ENCODE measurements at places on chromosomes 4 and X.

DNA sequence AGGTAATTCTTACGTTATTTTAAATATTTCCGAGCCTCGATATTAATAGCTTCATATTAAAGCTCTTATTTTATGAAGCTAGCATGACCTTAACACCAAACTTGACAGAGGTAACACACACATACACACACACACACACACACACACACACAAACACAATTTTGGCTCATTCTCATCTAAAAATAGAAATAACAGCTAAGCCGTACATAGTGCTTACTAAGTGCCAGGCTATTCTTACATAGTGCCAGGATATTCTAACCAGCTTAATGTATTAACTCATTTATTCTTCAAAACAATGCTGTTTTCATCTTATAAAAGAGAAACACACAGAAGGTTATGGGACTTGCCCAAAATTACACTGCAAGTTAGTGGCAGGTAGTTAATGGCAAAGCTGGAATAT, 87.0 kb upstream of the BLTP1 start:
- no peak for DNase-seq

DNA sequence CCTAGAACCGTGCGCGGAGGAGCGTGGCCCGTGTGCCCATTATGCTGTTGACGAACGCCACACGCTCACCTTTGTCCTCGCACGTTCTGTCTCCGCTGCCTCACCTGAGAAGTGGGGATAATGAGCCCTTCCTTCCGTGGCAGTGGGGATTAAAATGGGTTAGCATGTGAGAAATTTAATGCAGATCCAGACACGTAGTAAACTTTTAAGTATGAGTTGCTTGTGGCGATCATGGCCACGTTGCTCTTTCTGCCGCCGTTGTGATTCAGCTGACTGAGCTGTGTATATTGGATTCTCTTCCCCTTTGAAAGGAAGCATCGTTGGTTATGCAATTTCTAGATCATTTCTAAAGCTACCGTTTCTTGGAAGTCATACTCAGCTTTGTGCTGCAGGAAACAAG, 16.5 kb downstream of the TBC1D14 start:
- DNase-seq = no peak

GRCh38 chrX:110155759-110156158, 152.8 kb downstream of the TMEM164 start:
- no peak for DNase-seq

- DNase-seq = no peak
Measured at GRCh38 chr4:26342328-26343037, 21.7 kb downstream of the RBPJ start.

DNA sequence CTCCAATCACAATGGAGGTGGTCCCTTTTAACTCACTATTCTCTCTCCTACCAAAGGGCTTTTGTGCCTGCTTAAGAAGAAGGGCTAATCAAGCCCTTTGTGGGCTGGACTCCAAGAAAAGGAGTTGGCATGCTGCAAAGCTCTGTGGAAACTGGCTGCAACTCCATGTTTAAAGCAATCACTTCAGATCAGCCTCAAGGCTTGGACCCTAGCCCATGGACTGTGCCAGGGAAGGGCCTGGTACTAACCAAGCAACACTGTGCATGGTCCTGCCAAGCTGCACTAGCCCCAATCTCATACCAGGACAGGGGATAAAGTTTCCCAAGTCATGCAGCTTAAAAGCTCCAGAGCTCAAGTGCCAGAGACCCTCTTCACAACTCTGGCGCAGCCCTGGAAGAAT, 86.7 kb downstream of the ATP8A1 start:
- DNase-seq = no peak

- DNase-seq = no peak
Measured at GRCh38 chr4:100288161-100288560, 97.9 kb upstream of the DDIT4L start.

- no peak for DNase-seq
Measured at GRCh38 chr4:46249106-46249505, 125.3 kb upstream of the GABRG1 start.

- DNase-seq = no peak
Measured at GRCh38 chr4:140044337-140044902, 109.6 kb downstream of the MAML3 start.

GRCh38 chrX:105823092-105823455, 735 bp downstream of the NRK start:
- no peak for DNase-seq

DNA sequence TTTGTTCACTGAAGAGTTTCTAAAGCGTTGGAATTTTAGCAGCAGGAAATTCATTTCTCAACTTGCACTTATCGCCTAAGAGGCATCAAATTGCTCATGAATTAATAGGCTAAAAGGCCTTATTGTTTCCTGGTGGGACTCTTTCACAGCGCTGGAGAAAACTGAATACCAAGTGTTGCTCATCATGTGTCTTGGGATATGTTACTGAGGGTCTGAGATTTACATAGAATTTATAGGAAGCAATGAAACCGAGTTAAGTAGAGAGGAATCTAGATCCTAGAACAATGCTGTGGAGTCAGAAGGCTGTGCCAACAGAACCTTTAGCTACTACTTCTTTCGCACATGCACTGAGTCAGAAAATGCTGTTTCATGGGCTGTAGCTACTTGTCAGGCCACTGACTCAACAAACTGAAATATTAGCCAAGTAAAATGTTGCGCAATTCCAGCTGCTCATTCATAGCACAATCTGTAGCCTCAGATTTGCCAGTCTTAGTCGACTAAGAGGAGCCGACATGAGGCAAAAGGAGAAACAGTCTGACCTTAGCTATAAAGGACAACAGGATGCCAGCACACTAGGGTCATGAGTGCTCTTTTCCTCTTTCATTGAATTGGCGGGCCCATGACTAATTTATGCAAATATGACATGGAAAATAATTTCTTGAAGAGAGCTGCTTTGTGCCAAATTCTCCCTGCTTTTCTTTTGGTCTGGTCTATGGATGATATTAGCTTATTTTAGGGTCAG, 35.9 kb upstream of the CXCL8 start:
- no peak for DNase-seq

DNA sequence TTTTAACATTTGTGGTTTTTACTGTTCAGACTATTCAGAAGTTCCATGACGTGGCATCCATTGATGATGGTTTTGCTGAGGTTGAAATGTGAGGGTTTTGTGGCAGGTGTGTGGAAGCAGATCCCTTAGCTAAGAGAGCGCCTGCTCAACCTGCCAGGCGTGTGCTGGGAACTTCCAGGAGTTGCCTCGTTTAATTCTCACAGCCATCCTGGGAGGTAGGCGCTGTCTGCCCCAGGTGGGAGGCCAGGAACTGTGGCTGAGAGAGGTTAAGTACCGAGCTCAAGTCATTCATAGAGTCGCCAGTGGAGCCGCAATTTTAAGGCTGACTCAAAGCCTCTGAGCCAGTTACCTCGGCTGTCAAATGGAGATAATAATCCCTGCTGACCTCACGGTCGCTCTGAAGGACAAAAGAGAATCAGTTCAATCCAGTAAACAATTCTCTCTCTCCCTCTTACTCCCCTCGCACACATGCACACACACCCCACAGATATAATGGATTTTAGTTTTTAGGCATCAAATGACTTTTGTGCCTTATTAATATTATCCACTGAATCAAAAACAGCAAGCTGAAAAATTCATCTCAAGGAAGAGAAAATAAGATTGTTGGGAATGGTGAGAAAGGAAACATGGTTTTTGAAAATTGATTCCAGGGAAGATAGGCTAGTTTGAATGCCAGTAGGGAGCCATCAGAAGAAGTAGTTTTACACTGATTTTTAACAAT, 171.3 kb downstream of the PTTG2 start:
- peak; percentile 74 for DNase-seq

GRCh38 chr4:95289028-95289634, 259.6 kb downstream of the UNC5C start:
- no peak for DNase-seq

DNA sequence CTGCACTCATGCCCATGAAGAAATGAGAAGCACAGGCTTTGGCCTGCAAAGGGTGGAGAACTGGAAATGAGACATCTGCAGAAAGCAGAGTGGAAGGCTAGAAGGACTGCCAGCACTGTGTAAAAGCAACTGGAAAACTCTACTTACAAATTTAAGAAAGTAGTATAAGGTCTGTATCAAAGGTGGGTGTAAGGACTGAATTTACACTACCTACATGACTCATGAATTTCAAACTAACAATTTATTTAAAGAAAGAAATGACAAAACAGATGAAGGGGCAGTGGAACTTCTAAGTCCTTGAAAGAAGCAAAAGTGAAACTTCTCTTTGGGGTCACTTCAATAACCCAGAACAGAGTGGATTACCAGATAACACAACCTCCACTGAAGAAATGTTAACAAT, 71.2 kb downstream of the SLC10A7 start:
- DNase-seq = no peak

DNA sequence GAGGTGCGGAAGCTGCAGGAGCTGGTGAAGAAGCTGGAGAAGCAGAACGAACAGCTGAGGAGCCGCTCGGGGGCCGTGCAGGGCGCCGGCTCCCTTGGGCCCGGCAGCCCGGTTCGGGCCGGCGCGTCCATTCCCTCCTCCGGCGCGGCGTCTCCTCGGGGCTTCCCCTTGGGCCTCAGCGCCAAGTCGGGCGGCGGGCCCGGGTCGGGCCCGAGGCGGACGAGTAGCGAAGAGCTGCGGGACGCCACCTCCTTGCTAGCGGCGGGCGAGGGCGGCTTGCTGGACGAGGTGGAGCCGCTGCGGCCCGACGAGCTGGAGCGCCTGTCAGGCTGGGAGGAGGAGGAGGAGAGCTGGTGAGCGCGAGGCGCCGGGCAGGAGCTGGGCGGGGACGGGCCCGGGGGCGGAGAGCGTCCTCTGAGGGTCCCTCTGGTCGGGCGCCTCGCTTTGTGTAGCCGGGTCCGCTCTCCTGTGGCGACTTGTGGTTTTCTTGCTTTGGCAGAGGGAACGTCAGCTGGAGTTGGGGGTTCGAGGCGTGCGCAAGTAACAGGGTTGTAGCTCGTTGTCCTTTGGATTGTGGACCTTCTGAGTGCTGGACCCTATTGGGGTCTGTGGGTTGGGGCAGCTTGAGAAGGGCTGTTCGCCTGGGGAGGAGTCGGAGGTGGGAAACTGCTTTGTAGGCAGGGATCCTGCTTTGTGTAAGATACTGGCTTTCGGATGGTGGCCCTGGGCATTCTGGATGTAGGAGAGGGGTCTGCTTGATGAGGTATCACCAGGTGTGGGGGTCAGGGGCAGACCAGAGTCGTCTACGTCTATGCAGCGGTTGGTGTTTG, 662 bp downstream of the SLAIN2 start:
- peak; percentile 31 for DNase-seq

DNA sequence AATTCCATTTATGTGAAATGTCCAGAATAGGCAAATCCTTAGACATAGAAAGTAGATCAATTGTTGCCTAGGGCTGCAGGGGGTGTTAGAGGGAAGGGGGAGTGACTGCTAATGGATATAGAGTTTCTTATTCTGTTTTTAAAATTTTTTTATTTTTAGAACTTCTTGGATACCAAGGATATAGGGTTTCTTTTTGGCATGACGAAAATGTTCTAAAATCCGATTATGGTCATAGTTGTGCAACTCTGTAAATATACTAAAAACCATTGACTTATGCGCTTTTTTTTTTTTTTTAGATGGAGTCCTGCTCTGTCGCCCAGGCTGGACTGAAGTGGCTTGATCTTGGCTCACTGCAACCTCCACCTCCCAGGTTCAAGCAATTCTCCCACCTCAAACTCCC, 125.2 kb upstream of the USP9X start:
- DNase-seq = no peak

DNA sequence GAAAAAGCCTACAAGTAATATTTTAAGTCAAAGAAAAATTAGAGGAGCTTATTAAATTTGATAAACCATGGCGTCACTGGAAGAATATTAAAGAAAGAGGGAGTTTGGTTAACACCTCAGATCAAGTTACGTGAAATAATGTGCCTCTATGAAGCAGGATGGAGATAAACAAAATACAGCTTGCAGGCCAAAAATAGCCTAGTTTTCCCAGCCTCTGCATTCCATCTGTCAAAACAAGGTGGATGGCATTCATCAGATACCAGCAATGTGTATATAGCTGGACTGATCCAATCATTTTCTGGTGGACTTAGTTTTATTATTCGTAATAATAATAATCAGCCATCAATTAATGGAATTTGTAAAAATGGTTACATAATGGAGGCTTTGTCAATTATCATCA, 230.7 kb downstream of the NR3C2 start:
- DNase-seq = no peak

DNA sequence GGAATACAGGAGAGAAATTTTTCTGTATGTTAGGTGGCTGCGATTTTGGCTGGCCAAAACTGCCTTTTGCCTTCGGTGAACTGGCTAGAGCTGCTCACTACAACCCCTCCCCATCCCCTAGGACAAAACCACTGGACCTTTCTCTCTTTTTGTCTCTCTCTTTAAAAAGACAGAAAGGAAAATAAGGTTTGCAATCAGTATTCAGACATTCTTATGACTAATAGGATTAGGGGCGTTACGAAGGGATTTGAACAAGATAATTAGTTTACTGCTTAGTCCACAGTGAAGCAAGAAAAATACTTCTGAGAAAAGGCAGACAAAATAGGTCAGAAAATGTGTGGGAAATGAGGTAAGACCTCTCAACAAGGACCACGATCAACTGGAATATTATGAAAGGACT, 180.4 kb downstream of the SLIT2 start:
- no peak for DNase-seq

DNA sequence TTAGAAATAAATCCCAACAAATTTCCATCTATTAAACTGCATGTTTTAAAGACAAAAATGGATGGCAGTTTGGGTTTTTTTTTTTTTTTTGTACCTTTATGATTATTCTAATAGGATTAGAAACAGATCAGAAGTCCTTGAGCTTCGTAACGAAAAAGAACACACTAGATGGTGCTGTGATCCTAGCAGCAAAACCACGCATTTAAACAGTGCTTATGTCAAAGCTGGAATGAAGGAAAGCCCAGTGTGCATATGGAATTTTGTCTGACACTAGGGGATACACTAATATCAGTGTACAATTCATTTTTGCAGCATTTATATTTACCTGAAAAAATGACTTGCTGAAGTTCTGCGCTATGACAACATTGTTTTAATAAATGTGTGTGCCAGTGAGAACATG, 229.1 kb downstream of the VEGFC start:
- DNase-seq = no peak

DNA sequence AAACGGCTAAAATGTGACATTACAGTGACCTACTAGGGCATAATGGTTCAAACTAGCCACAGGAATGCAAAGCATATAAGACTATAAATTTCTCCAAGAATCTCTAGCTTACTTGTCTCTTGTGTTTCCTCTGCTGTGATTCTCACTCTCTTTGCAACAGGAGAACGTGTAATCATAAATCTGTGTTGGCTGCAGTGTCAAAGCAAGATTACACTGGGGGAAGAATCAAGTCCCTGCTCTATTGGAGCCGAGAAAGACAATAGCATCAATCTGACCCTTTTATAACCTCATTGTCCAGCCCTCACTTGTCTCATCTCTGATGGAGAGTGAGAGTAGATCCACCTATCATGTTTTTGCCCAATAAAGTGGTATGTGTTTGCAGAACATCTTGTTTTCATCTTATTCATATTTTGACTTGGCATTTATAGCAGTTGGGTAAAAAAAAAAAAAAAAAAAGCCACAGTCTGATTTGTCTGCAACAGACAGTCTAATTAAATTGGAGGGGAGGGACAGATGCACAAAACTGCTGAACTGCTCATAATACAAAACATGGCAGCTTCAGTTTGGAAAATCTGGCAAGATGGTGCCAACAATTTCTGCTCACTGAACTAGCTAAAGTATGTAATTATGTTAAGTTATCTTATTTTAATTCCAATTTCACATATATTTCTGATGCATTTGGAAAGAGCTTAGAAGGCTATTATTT, 165.0 kb upstream of the GABRA2 start:
- DNase-seq = no peak
